ENCODE measurements at places on chromosomes 11 and 22. TPM values are rescaled to one million over a fixed set of nuclear protein-coding genes. Genes with fewer than 3 reads are reported as not detected.

P4HA3 gene
- total RNA-seq, result not detected

OR56B4 gene
- not detected for total RNA-seq

SYTL2 gene
- 5.2 TPM for total RNA-seq

FXYD6 gene
- 0.47 TPM for total RNA-seq

CNTN5 gene
- not detected for total RNA-seq

MMP7 gene
- total RNA-seq, result not detected

RAB1B gene
- total RNA-seq, result 114 TPM

MRGPRX4 gene
- not detected for total RNA-seq

FAT3 gene
- not detected for total RNA-seq

GRCh38 chr11:95584589-95584988, 205.0 kb downstream of the FAM76B start:
- no peak for DNase-seq

- DNase-seq, result peak; percentile 80
Observed at GRCh38 chr11:64355078-64355940, 3.7 kb upstream of the RPS6KA4 start.

- DNase-seq, result no peak
Observed at GRCh38 chr11:1653541-1654387, 24.2 kb downstream of the KRTAP5-5 start.

- no peak for DNase-seq
Observed at GRCh38 chr11:1822648-1823375, 12.0 kb upstream of the SYT8 start.

DNA sequence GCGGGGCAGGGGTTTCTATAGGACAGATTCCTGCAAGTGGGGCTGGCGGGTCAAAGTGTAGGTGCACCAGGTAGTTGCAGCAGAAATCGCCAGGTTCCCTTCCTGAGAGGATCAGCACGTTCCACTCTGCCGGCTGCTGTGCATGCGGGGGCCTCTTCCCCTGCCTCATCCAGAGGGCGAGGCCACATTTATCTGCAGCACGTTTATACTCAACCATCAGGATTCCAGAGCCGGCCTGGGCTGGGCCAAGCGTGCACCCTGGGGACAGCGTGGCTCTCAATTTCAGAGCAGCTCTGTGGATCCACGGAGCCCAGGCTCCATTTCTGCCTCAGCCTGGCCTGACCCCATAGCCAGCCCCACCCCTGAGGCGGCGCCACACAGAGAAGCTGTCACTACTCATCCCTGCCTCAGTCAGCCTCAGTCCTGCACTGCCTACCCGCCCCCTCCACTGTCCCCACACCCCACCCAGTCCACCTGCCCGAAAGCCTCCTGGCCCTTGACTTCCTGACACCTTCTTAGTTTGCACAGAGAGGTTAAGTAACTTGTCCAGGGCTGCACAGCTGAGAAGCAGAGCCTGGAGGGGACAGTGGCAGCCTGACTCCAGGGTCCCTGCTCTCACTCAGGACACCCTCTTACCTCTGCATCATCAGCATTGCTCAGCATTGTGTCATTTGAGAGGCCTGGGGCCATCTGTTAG, 45.9 kb upstream of the RTL6 start:
- no peak for DNase-seq

DNA sequence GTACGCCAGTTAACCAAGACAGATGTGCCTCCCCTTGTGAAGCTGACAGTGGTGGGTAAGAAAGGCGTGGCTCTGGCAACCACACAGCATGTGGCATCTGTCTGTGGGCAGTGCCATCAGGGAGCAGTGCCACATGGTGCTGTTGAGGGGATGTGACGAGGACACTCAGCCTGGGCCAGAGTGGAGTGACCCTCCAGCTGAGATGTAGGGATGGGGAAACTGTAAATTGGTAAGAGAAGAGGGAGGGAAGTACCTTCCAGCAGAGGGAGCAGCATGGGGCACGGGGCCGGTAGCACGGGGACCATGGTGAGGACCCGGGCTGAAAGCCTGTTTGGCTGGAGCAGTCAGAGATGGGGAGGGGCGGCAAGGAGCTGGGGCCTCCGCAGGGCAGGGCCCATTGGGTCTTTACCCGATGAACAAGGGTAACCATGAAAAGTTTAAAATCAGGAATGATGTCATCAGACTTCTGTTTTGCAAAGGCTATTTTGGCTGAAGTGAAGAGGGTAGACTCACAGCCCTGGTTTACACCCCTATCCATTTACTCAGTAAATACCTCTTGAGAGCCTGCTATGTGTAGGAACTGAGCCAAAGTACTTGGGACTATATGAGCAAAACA, 10.4 kb downstream of the TMPRSS6 start:
- no peak for DNase-seq

DNA sequence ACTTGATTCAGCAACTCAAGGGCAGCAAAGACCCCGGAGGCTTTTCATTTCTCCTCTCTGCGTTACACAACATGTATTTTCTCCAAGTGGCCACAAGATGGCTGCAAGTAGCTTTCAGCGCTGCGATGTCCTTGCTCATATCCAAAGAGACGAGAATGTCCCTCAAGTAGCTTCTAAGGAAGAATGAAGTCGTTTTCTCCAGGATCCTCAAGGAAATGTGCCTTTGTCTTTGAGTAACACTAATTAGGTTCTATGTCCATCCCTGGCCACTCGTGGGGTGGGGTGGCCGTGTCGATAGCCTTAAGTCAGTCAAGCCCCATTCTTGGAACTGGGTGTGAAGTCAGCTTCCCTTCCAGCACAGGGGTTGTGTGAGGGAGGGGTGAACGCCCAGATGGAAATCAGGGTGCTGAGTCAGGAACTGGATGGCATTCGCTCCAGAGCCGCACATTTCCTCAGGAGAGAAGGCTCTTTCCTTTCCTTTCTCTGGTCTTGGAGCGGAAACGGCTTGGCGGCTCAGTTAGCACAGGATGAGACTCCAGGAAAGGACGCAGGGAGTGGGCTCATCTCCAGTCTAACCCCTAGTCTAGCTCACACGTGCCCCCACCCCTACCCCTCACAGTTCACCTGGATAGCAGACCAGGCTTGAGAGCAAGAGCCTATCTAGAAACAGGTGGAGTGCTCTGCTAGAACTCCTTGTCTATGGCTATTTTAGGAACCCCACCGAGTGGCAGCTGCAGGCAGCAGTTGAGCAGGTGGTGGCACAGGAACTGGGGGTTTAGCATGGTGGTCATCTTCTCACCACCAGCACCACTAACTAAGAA, 44.3 kb downstream of the NNMT start:
- peak; percentile 50 for DNase-seq

DNA sequence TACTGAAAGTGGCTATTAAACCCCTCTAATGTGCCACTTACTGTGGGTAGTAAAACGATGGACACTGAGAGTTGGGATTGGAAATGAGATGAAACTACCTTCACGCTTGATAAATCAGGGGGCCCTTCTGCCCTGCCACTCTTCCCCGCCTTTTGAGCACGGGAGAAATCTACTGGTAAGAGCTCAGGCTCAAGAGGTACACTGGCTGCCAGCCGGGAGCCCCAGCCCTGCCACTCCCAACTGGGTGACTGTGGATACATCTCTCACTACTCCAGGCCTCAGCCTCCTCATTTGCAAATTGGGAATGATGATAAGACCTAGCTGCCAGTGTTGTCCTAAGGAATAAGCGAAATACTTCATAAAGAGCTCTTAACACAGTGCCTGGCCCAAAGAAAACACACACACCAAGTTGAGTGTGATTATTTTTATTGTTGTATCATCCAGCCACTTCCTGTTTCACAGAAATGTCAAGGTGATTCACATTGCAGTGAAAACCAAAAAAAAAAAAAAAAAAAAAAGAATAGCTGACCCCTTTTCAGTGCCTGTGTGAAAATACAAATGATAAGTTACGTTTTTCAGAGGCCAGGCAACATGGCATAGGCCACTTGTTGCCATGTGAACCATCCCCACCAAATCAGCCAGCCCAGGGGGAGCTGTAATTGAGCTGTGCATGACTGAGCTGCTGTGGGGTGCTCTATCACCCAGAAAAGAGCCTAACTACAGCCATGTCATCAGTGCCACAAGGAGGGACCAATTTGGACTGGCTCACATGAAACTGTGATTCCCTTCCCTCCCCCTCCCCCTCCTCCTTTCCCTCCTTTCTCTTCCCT, 4.4 kb upstream of the ZNRD2 start:
- DNase-seq, result peak; percentile 60

DNA sequence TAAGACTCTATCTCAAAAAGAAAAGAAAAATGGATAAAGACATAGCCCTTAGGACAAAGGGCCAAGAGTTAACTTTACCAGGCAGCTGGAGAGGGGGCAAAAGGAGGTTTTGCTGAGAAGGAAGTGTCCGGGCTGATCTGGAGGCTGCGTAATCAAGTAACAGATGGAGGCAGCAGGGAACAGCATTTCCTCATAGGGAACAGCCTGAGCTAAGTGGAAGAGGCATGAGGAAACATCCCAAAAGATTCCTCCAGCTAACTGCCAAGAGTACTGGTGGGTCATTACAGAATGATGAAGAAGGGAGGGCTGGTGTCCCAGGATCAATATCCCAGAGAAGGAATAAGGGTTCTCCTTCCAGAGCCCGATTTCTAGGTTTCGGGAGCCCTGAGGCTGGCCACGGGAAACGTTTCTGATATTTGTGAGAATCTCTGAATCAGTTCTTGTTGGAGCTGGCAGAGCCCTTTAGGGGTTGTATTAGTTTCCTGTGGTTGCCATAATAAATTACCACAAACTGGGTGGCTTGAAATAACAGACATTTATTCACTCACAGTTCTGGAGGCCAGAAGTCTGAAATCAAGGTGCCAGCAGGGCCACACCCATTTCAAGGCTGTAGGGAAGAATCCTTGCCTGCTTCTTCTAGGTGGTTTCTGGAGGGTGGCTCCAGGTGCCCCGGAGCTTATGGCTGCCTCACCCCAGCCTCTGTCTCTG, 21.2 kb downstream of the LIF start:
- DNase-seq, result no peak

- DNase-seq, result no peak
Observed at GRCh38 chr22:33569559-33569958, 350.7 kb downstream of the LARGE1 start.

DNA sequence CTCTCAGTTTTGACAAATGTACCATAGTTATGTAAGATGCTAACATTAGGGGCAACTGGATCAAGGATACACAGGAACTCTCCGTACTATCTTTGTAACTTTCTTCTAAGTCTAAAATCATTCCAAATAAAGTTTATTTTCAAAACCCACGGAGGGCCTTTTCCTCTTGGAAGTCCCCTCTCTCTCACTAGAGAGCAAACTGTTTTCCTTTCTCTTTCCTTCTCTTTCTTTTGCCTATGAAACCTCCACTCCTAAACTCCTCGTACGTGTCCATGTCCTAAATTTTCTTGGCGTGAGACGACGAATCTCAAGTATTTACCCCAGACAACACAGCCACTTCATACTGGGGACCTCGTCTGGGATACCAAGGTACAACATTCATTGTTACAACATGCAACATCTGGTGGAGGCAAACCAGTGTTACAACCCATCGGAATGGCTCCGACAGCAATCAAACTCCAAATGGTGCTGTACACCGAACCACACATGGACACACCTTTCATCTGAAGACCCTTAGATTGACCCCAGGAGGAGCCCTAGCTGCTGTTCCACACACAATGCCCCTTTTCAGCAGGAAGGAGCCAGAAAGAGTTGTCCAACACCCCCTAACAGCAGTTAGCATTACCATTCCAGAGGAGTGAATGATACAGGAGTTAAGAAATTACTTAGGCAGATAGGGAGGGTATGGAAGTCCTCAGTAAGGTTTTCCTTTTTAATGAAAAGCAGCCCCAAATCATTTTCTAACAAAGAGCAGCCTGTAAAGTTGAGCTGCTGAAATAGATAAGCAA, 108.1 kb downstream of the SGSM3 start:
- DNase-seq, result no peak

- DNase-seq, result peak; percentile 56
Observed at GRCh38 chr11:72573072-72573854, 101.0 kb downstream of the PDE2A start.

DNA sequence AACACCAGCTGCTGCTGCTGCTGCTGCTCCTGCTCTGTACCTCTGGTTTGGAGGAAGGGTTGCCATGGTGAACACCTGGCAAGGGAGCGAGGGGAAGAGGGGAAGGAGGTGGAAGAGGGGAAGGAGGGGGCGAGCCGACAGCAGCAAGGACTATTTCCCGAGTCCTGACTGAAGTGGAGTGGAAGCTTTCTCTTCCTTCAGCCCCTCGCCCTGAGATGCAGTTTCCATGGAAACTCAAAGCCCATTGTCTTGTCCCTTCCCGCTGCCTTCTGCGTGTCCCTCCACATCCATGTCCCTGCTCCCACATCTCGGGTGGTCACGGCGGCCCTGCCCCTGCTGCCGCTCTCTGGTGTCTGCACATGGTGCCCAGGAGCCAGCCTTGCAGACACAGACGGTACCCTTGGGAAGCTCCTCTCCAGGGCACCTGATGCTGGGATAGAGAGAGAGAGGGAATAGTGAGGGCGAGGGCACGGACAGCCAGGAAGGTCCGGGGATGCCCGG, 28.6 kb downstream of the FAM83F start:
- DNase-seq, result no peak

- DNase-seq, result no peak
Observed at GRCh38 chr11:62925308-62925707, 4.1 kb upstream of the CHRM1 start.

GRCh38 chr11:71999362-71999761, 653 bp downstream of the IL18BP start:
- no peak for DNase-seq

- DNase-seq, result no peak
Observed at GRCh38 chr11:71182791-71183677, 69.3 kb downstream of the SHANK2 start.

DNA sequence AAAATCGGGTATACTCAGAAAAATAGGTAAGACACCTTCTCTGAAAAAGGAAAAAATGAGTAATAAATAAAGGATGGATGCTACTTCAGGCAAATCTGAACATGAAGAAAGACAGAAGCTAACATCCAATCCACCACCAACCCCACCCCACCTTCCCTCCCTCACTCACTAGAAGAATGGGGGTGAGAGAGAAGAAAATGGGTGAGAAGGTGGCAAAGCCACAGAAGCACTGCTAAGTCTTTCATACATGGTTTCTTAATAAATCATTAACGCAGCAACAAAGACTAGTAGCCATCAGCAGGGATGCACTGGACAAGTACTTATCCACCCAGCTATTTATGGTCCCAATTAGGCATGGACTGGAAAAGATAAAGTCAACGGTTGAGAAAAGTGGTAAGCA, 5.9 kb downstream of the FHIP1B start:
- no peak for DNase-seq

DNA sequence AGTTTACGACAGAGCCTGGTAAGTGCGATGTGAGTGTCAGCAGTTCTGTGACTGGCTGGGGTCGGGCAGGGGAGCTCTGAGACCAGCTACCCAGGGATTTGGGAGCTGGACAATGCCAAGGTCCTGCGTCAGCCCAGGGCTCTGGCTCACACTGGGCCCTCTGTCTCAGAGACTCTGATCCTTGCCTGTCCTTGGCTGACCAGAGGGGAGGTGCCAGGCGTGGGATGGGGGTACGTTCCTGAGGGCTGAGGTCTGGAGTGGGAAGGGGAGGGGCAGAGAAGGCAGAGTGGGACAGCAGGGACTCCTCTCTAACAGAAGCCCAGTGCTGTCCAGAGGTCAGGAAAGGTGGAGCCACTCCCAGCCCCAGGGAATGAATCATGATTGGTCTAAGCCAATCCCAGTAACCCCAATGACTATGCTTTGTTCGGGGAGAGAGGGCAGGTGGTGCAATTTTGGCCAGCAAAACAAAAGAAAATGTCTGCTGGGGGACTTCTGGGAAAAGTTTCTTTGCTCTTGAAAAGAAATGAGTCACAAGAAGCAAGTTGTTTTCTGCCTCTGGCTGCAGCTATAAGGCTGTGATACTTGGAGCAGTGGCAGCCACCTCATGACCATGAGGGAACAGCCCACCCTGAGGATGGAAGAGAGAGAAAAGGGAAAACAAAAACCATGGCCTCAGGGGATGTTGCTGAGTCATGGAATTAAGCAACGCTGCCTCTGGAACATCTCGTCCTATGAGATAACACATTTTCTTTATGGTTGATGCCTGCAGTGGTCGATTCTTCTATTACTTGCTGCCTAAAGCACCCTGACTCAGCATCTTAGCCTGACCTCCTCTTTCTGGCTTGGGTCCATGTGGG, 108.3 kb downstream of the CHST1 start:
- DNase-seq, result no peak
